ENCODE measurements at places on chromosomes 11 and 22. TPM values are rescaled to one million over a fixed set of nuclear protein-coding genes. Genes with fewer than 3 reads are reported as not detected.
A peak's percentile ranks its signal among the peaks of the same experiment; 100 is the strongest.

- no peak for DNase-seq
Measured at GRCh38 chr11:28539239-28540030, 431.2 kb downstream of the METTL15 start.

DNA sequence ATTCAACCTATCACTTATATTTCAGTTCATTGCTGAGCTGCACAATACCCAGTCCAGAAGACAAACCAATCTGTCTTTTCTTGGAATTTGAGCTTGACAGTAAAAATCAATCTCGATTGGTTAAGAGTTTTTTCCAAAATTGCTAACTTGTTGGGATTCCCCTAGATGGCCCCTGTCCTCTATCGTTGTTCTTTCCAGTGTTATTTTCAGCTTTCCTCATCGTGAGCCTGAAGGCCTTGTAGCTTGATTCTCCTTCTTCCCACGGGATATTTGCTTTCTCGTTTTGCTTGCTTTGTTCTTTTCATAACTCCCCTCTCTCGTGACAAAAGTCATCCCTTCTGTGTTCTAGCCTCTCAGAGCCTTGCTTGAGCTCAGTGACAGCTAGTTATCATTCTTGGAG lies 3.1 kb downstream of the OR8B8 start:
- DNase-seq = no peak

DNA sequence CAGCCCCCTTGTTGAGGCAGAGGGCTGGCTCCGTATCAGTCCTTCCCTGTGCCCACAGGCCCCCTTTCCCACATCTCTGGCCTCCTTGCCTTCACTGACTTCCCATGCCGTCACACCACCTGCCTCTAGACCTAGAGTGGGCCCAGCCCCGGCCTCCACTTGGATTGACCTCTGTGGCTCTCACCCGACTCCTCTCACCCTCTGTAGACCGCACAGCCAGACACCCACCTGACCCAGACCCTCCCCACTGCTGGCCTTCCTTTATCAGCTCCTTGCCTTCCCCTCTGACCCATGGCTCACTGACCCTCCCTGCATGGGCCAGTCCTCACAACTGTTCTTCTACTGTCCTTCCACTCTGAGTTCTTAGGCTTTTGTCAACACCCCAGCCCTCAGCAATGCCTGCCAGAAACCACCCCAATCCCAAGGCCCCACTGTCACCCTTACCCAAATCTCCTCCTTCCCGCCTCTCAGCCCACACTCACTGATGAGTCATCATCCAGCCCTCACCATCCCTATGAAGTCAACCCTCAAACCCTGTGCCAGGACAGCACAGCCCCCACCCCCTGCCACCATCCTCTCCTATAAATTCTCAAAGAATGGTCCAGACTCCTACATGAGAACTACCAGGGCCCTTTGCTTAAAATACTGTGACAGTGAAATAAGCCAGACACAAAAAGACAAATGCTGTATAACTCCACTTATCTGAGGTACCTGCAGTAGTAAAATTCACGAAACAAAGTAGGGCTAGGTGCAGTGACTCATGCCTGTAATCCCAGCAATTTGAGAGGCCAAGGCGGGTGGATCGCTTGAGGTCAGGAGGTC lies 53.4 kb downstream of the SCGB1A1 start:
- DNase-seq = no peak

GRCh38 chr11:11876458-11876857 lies 34.7 kb downstream of the USP47 start:
- DNase-seq = no peak

DNA sequence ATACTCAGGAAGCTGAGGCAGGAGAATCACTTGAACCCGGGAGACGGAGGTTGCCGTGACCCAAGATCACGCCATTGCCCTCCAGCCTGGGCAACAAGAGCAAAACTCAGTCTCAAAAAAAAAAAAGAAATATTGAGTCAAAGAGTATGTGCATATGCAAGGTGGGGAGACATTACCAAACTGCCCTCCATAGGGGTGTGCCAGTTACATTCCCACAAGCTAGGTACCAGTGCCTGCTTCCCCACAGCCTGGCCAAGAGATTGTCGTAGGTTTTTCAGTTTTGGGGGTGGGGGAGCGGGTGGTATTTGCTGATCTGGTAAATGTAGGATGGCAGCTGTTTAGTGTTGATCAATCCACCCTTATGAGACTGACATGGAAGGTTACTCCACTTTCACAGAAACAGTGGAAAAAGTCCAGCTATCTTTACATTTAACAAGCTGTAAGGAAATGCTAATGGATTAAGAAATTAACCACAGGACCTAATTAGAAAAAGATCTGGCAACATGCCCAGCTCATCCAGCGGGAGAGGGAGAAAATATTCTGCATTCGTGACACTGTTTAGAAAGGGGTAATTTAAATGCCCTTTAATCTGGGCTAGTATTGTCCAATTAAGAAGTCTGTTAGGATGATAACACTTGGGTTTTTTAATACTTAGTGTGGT lies 89.4 kb downstream of the PACS1 start:
- no peak for DNase-seq

GRCh38 chr11:46588131-46588530 lies 5.7 kb downstream of the AMBRA1 start:
- DNase-seq = no peak

GRCh38 chr11:121035780-121036179 lies 11.9 kb downstream of the TBCEL start:
- DNase-seq = no peak

GRCh38 chr11:88590361-88590760 lies 252.8 kb upstream of the CTSC start:
- no peak for DNase-seq

GRCh38 chr11:33324302-33324985 lies 67.3 kb downstream of the HIPK3 start:
- DNase-seq = no peak

- DNase-seq = no peak
Measured at GRCh38 chr22:42772647-42773046, 52.0 kb upstream of the A4GALT start.

- DNase-seq = peak; percentile 76
Measured at GRCh38 chr22:37623075-37624016, 14.7 kb downstream of the GGA1 start.

- no peak for DNase-seq
Measured at GRCh38 chr11:114284021-114284420, 12.2 kb upstream of the NNMT start.

DNA sequence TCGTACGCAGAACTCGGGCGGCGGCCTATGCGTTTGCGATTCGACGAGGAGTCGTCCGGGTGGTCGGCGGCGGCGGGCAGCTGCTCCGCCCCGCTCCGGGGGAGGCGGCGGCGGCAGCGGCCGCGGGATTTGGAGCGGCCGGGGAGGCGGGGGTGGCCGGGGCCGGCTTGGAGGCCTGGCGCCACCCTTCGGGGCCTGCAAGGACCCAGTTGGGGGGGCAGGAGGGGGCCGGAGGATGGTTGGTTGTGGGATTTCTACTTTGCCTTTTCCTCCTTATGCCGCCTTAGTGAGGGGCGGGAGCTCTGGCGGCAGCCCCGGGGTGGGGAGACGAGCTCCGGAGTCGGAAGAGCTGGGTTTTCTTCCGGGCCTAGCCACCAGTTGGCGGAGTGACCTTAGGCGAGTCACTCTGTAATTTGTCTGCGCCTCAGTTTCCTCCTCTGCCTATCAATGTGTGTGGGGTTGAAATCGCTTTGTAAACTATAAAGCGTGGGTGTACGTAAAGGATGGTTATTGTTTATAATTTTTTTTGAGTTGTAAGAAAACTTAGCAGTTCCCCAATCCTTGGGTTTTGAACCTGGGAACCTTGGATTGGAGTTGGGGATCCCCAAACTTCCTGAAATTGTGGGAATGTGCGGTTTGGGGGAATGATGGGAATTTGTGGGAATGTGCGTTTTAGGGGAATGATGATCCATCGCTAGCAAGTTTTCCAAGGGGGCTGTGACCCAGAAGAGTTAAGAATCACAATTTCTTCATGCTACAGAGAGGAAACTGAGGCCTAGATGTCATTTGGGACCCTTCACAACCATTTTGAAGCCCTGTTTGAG lies 679 bp downstream of the TUG1 start:
- DNase-seq = peak; percentile 67

GRCh38 chr22:42001121-42001520 lies 2.5 kb downstream of the WBP2NL start:
- no peak for DNase-seq

DNA sequence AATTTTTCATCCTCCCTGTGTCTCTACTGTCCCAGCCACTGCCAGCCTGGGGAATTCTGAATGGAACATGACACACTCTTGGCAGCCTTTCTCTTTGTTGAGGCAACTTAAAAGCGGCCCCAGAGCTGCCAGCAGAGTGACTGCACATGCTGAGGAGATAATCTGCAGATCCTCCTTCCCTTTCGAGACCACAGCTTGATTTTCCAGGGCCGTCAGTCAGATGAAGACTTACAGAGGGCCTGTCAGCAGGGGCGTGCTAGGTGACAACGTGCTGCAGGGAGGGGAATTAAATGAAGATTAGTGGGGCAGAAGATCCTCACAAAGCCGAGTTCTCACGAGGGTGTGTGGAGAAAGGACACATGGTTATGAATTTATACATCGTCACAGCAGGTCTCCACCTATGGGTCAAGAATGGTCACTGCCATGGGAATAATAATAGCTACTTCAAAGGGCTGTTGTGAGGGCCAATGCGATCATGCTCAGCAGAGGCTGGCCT lies 193.5 kb upstream of the PITPNB start:
- no peak for DNase-seq

DNA sequence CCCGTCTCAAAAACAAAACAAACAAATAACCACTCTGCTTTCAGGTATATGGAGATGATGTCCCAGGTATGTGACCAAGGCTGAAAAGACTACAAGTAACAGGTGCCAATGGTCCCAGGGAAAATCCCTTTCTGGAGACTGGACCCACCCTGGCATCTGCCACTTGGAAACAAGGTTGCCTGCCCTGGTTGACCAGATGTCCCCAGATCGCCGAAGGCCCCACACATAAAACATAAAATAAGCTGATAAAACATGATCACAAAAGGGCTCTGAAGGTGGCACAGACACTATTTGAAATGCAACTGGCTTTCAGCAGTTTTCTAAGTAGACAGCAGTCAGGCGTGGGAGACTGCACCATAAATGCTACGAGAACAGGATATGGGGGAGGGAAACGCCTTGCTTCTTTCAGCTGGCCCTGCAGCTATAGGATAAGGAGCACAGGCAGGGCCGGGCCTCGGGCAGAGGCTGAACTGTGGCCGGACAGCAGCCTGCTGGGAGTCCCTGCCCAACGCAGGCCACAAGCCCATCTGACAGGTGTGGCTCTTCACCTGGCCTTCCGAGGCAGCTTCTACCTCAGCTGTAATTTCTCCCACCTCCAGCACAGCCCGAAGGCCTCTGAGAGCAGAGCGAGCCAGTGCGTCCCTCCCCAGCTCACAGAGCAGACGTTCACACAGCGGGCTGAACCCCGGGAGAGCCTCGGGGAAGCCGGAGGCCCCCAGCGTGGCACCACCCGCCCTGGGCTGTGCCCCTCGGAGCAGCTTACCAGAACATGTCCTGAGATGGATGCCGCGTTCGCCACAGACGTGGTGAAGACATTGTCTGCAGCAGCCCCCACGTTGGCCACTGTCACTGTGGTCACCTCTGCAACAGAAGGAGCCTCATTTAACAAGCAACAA lies 4.0 kb downstream of the DEAF1 start:
- DNase-seq = peak; percentile 56

DNA sequence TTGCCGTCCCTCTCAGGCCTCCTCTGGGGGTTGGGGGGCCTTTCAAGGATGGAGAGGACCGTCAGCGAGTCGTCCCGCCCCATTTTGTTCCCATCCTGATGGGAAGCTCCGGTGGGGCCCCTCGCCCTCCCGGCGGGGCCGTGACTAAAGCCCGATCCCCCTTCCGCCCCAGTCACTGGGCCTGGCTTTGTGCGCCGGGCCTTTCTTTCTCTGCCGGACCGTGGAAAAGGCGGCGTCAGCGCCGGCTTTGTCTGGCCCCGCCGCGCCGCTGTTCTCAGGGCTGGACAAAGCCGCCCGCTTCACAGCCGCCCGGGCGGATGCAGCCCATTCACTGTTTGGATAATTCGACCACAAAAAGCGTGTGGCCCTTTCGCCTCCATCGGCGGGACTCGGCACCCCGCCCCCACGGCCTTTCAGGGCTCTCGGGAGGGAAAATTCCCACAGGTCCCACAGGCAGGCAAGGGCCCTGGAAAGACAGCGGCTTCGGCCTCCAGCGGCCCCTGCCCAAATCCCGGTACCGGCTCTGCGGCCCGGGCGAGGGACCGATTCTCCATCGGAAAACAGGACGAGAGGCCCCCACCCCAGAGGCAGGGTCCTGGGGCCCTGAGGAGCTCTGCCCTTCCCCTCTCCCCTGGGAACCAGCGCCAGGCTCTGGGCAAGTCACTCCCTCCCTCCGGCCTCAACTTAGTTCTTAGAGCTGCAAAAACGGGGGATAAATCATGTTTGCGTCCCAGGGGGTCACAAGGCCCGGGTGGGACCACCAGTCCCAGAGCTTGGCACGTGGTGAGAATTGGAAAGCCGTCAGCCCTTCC lies 87.2 kb downstream of the WNT7B start:
- no peak for DNase-seq

DNA sequence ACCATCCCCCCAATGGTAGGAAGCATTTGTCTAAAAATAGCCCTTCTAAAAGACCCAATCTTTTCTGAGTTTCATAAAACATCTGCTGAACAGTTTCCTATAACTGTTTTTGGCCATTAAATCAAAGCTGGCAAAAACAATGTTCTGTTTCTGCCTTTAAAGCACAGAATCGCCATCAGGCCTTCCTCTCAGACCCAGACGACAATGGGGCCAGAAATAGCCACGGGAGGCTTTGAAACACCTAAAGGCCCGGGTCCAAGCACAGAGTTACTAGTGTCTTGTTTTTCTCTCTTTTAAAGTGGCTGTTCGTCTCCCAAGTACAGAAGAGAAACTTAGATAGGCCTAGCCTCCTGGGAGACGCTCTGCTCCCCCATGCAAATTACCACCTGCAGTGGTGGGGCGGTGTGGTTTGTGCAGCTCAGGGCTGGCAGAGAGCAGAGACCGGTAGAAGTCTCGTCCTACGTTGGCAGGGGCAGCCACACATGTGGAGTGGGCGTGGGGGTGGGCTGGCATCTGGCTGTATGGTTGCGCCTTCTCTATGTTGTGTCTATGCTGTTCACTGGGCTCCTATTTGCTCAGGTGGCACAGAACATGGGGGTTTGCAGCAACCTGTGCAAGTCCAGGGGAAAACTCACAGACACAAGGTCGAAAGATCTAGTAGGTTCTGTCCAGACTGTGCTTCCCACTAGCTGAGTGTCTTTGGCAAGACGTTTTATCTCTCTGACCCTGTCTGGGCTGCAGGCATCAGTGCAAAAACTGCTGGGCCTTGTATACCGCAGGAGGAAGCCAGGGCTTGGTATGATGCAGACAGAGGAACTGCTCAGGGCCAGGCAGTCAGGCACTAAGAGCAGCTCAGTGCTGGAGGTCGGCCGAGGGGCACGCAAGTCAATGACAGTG lies 23.6 kb upstream of the ETS1 start:
- peak; percentile 79 for DNase-seq

The CYTH4 gene
- 249 TPM for total RNA-seq

The PNPLA5 gene
- not detected for total RNA-seq

The NPTXR gene
- 4.8 TPM for total RNA-seq

The UCP2 gene
- total RNA-seq = 463 TPM

The SAA1 gene
- not detected for total RNA-seq

The OR2AT4 gene
- not detected for total RNA-seq

The OR8D4 gene
- total RNA-seq = not detected

The PLAAT5 gene
- 3.0 TPM for total RNA-seq

The VWA5A gene
- total RNA-seq = 9.2 TPM

All from natural killer cell (primary cell).